ENCODE measurements at places on chromosomes 1 and 21.

DNA sequence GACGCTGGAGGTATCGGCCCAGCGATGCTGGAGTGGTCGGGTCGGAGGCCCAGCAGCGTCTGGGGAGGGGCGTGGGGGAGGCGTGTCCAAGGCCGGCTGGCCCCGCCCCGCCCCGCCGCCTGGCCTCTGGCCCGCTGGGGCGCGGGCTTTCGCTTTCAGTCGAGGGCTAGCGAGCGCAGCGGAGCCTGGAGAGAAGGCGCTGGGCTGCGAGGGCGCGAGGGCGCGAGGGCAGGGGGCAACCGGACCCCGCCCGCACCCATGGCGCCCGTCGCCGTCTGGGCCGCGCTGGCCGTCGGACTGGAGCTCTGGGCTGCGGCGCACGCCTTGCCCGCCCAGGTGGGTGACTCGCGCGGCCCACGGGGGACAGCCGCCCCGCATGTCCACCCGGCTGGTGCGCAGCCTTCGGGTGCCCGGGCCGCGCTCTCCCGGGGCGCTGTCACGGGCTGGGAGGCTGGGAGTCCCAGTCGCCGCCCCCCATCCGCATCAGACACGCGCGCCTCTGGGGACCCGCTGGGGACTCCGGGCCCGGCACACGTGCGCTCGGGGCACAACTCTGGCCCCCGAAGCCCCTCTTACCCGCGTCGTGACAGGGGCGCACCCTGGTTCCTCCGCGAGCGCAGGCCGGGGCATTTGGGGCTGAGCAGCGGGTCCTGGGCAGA, at the start of gene TNFRSF1B:
TNFRSF1B (plus strand) TSS at position 158 of the 659 bp plus-strand sequence; CDS start at position 259, 101 bp downstream.
- H3K36me3 ChIP-seq = peaks cover 12% of the 10 kb centered on the region
- peak; percentile 63 for DNase-seq
- peak within 1 kb of the TSS; percentile 100 for H3K27ac ChIP-seq
- peaks cover 65% of the 10 kb centered on the region for H3K4me1 ChIP-seq
- H3K27me3 ChIP-seq = no peaks in the 10 kb centered on the region
- peak within 1 kb of the TSS; percentile 100 for H3K4me3 ChIP-seq

GRCh38 chr1:206770531-206771337, at the start of gene IL19:
TSS of gene IL19 (plus strand) at chr1:206770773. CDS start at chr1:206836663, 65,890 bp downstream.
- peaks cover 67% of the 10 kb centered on the region for H3K4me1 ChIP-seq
- peak within 1 kb of the TSS; percentile 92 for H3K27ac ChIP-seq
- no peak for DNase-seq
- peak within 1 kb of the TSS; percentile 81 for H3K4me3 ChIP-seq
- H3K36me3 ChIP-seq = no peaks in the 10 kb centered on the region

GRCh38 chr1:78318011-78318410, 172.8 kb upstream of the PTGFR start:
- H3K4me1 ChIP-seq = no peaks in the 10 kb centered on the region
- H3K4me3 ChIP-seq = no peak overlapping the region
- DNase-seq = no peak
- no peaks in the 10 kb centered on the region for H3K36me3 ChIP-seq

GRCh38 chr1:31154000-31154631, 85.6 kb downstream of the NKAIN1 start:
- no peaks in the 10 kb centered on the region for H3K27me3 ChIP-seq
- H3K27ac ChIP-seq = no peak overlapping the region
- no peak for DNase-seq
- peaks cover 4% of the 10 kb centered on the region for H3K4me1 ChIP-seq

GRCh38 chr1:27445177-27445936, 44.6 kb downstream of the WASF2 start:
- peak overlapping the region; percentile 67 for H3K4me3 ChIP-seq
- H3K36me3 ChIP-seq = no peaks in the 10 kb centered on the region
- no peak for DNase-seq
- no peaks in the 10 kb centered on the region for H3K27me3 ChIP-seq
- H3K27ac ChIP-seq = peak overlapping the region; percentile 85

GRCh38 chr1:32091176-32091575, 16.7 kb upstream of the KPNA6 start:
- H3K4me1 ChIP-seq = peaks cover 2% of the 10 kb centered on the region
- peaks cover 6% of the 10 kb centered on the region for H3K36me3 ChIP-seq
- H3K27ac ChIP-seq = no peak overlapping the region

GRCh38 chr1:248822148-248823032, 3.3 kb downstream of the SH3BP5L start:
- peaks cover 6% of the 10 kb centered on the region for H3K36me3 ChIP-seq
- no peaks in the 10 kb centered on the region for H3K27me3 ChIP-seq
- peaks cover 70% of the 10 kb centered on the region for H3K4me1 ChIP-seq

- peak overlapping the region; percentile 56 for H3K27ac ChIP-seq
- H3K4me1 ChIP-seq = peaks cover 12% of the 10 kb centered on the region
- H3K4me3 ChIP-seq = no peak overlapping the region
- H3K36me3 ChIP-seq = no peaks in the 10 kb centered on the region
- DNase-seq = no peak
These were observed 165.8 kb upstream of the C1orf105 start for GRCh38 chr1:172254521-172255222.

DNA sequence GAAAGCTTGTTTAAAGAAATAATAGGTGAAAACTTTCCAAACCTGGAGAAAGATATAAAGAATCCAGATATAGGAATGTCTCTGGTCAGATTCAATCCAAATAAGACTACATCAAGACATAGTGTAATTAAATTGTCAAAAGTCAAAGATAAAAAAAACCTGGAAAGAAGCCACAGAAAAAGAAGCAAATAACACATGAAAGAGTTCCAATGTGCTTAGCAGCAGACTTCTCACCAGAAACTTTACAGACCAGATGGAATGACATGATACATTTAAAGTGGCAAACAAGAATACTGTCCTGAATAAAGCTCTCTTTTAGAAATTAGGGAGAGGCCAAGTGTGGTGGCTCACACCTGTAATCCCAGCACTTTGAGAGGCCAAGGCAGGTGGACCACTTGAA, 1039.9 kb downstream of the KCNT2 start:
- H3K27ac ChIP-seq = no peak overlapping the region
- no peak for DNase-seq
- no peak overlapping the region for H3K4me3 ChIP-seq
- no peaks in the 10 kb centered on the region for H3K36me3 ChIP-seq
- no peaks in the 10 kb centered on the region for H3K4me1 ChIP-seq
- H3K27me3 ChIP-seq = no peaks in the 10 kb centered on the region

DNA sequence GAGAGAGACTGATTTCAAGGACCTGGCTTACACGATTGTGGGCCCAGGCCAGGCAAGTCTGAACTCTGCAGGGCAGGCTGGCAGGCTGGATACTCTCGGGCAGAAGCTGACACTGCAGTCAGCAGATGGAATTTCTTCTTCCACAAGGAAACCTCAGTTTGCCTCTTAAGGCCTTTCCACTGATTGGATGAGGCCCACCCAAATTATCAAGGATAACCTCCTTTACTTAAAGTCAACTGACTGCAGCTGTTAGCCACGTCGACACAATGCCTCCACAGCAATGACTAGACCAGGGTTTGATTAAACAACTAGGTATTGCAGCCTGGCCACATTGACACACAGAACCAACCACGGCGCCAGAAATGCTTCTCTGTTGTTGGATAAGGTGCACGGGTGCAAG, 130.5 kb downstream of the PSMG1 start:
- H3K36me3 ChIP-seq = no peaks in the 10 kb centered on the region
- DNase-seq = no peak
- no peak overlapping the region for H3K4me3 ChIP-seq
- H3K4me1 ChIP-seq = no peaks in the 10 kb centered on the region
- no peak overlapping the region for H3K27ac ChIP-seq

DNA sequence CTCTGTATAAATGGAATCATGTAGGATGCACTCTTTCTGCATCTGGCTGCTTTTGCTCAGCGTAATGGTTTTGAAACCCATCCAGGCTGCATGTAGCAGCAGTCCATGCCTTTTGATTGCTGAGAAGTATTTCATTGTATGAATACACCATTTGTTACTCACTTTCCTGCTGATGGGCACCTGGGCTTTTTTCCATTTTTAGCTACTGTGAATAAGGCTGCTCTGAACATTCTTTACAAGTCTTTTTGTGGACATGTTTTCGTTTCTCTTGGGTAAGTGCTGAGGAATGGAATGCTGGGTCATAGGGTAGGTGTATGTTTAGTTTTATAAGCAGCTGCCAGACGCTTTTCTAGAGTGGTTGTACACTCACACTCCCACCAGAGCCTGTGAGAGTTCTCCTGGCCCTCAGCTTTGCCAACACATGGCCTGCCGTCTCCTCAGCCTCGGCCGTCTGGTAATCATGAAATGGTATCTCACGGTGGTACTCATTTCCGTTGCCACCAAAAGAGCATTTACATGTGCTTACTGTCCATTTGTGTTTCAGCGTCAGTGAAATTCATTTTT, 22.7 kb downstream of the SLX9 start:
- no peak overlapping the region for H3K4me3 ChIP-seq
- no peaks in the 10 kb centered on the region for H3K36me3 ChIP-seq
- DNase-seq = no peak
- no peaks in the 10 kb centered on the region for H3K27me3 ChIP-seq
- H3K4me1 ChIP-seq = peaks cover 30% of the 10 kb centered on the region
- no peak overlapping the region for H3K27ac ChIP-seq

- no peaks in the 10 kb centered on the region for H3K36me3 ChIP-seq
- H3K27ac ChIP-seq = no peak overlapping the region
- no peak overlapping the region for H3K4me3 ChIP-seq
These were observed 68.8 kb upstream of the ST6GALNAC3 start for GRCh38 chr1:76005765-76006164.

DNA sequence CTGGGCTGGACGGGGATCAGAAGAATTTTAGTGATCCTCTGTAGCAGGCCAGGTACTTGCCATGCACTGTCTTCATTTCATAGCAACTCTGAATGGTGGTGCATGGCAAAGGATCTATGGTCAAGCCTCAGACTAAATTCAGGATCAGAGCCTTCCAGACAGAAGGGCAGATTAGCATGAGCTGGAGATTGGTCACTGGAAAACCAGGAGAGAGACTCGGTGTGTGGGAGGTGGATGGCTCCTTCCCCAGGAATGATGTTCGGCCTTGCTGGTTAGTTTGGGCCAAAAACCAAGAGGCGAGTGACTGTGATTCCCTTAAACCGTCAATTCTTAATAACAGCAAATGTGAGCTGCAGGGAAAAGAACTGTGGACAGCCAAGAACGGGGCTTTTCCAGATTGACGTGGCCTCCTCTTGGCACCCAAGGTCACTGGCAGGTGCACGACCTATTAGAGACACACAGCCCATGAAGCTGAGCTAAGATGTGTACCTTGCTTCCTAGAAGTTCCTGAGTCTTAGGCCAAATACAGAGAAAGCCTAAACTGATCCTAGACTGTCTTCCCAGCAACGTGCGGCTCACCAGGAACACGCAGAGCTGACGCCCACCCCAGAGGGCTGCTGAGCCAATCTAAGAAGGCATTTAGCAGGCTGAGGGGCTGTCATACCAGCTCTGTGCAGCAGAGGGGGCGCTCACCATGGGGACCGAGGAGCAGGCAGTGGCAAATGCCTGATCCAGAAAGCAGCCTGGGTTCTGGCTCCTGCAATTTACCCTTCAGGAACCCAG, 18.5 kb downstream of the ALDH4A1 start:
- peak; percentile 54 for DNase-seq
- H3K36me3 ChIP-seq = no peaks in the 10 kb centered on the region
- no peaks in the 10 kb centered on the region for H3K27me3 ChIP-seq
- H3K4me3 ChIP-seq = no peak overlapping the region
- H3K27ac ChIP-seq = no peak overlapping the region
- no peaks in the 10 kb centered on the region for H3K4me1 ChIP-seq

GRCh38 chr1:43573066-43573800, 42.5 kb downstream of the PTPRF start:
- no peaks in the 10 kb centered on the region for H3K36me3 ChIP-seq
- no peak for DNase-seq
- no peak overlapping the region for H3K4me3 ChIP-seq
- no peaks in the 10 kb centered on the region for H3K27me3 ChIP-seq

DNA sequence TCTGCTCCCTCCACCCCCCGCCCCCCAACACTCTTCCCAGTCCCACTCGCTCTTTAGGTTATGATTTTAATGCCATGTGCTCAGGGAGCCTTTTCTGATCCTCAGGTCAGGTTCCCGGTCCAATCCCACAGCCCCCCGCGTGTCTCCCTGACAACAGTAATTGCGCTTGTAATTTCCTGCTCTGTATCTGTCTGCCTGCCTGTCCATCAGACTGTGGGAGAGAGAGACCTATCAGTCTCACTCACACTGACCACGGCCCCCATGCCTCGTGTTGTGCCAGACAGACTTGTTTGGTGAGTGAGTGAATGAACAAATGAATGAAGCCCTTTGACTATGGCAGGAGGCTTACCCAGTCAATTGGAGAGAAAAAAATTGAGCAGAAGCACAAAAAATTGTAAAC, 50.8 kb upstream of the ECE1 start:
- peaks cover 48% of the 10 kb centered on the region for H3K4me1 ChIP-seq
- no peaks in the 10 kb centered on the region for H3K36me3 ChIP-seq

- H3K4me3 ChIP-seq = no peak overlapping the region
- H3K36me3 ChIP-seq = no peaks in the 10 kb centered on the region
- no peaks in the 10 kb centered on the region for H3K27me3 ChIP-seq
- no peak for DNase-seq
These were observed 1461.0 kb downstream of the AMY1C start for GRCh38 chr1:105210747-105211146.

GRCh38 chr1:223137455-223138085, 5.5 kb downstream of the TLR5 start:
- DNase-seq = no peak
- peaks cover 7% of the 10 kb centered on the region for H3K27me3 ChIP-seq
- H3K27ac ChIP-seq = no peak overlapping the region
- H3K36me3 ChIP-seq = no peaks in the 10 kb centered on the region
- no peak overlapping the region for H3K4me3 ChIP-seq

DNA sequence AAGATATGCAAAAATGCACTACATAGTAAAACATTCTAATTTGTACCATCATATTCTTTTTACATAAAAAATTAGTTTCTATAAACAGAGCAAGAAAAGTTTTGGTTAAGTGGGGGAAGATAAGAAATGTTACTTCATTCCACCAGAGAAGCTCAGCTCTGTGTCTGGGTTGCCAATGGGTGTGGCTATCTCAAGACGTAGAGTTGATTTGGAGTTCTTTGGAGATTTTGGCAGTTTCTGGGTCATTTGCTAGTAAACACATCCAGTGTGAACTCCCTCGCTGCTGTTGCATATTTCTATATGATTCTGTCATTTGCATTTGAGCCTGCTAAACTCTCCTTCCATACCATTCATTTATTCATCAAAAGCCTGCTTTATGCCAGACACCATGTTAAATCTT, 7.2 kb downstream of the RGL1 start:
- no peak for DNase-seq
- peaks cover 5% of the 10 kb centered on the region for H3K36me3 ChIP-seq

GRCh38 chr1:65762081-65762862, 30.4 kb upstream of the PDE4B start:
- DNase-seq = no peak
- H3K36me3 ChIP-seq = peaks cover 2% of the 10 kb centered on the region
- no peak overlapping the region for H3K4me3 ChIP-seq
- H3K27ac ChIP-seq = no peak overlapping the region
- peaks cover 37% of the 10 kb centered on the region for H3K27me3 ChIP-seq

DNA sequence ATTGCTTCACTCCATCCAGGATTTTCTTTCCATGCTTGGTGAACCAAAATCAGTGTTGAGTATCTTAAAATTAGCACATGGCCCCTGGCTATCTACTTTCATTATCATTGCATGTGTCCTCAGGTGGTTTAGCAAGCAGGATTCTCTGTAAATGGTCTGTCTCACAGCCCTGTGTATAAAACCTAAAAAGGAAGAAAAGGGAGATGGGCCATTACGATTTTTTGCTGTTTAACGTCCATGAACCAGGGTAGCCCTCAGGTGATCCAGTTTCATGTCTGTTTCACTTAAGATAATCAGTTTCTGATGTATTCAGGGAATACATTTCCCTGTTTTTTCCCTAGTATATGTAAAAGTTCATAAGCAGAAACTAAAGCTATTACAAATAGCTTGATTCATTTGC, 238.2 kb downstream of the NFIA start:
- H3K27ac ChIP-seq = no peak overlapping the region
- no peak for DNase-seq
- no peaks in the 10 kb centered on the region for H3K27me3 ChIP-seq
- peaks cover 9% of the 10 kb centered on the region for H3K4me1 ChIP-seq
- H3K4me3 ChIP-seq = no peak overlapping the region

Data from T-helper 17 cell (primary cell).